ENCODE measurements at places on chromosomes 4 and X.
A peak's percentile ranks its signal among the peaks of the same experiment; 100 is the strongest.

DNA sequence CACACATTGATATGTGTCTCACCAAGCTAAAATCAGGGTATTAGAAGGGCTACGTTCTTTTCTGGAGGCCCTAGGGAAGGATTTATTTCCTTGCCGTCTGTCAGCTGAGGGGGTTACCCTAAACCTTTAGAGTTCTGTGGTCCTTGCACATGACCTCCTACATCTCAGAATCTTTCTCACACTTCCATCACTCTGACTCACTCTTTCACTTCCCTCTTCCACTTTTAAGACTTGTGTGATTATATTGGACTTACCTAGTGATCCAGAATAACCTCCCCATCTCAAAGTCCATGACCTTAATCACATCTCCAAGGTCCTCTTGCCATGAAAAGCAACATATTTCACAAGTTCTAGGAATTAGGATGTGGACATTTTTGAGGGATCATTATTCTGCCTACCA, 53.6 kb upstream of the FUNDC1 start:
- DNase-seq, result no peak

GRCh38 chrX:78024349-78025059, 55.1 kb upstream of the PGAM4 start:
- DNase-seq, result peak; percentile 28

DNA sequence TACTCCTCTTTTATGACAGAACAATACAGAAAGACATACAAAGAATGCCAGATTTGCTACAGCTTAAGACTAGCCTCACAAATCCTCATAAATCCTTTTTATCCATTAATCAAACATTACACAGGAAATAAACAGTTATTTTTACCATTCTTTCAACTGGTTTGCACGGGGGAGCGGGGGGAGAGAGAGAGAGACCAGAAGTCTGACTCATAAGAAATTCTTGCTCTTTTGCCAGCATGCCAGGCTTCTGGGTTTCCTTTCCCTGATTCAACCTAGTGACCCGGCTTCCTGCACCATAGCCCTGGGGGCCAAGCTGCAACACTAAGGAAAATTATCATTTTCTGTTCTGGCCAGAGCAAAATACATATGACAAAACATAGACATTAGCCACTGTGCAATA, 6.8 kb upstream of the RRAGB start:
- DNase-seq, result no peak

DNA sequence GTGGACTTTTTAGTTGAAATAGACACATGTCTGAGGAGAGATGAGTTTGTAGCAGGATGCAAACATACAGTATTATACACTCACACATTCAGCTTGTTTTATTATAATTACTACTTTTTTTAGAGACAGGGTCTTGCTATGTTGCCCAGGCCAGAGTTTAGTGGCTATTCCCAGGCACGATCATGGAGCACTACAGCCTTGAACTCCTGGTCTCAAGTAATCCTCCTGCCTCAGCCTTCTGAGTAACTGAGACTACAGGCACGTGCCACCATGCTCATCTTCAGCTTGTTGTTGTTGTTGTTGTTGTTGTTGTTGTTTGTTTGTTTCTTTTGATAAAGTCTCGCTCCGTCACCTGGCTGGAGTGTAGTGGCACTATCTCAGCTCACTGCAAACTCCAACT, 94.7 kb upstream of the ACSL4 start:
- DNase-seq, result no peak

DNA sequence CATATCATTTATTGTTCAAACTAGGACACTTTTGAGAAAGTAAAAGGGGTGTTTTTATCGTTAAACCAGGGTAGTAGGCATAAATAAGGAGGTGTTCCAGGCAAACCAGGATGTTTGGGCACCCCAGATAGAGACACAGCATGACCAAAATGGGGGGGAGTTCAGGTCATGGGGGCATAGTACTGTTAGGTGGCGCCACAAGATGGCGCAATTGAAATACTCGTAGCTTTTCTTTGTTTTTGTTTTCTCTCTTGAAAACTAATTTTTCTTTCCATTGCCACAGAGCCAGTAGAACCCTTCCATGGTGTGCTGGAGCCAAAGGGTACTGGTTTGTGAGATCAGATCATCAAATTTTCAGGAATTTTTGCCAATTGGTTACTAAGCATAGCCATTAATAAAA, 283.4 kb downstream of the BCOR start:
- no peak for DNase-seq

DNA sequence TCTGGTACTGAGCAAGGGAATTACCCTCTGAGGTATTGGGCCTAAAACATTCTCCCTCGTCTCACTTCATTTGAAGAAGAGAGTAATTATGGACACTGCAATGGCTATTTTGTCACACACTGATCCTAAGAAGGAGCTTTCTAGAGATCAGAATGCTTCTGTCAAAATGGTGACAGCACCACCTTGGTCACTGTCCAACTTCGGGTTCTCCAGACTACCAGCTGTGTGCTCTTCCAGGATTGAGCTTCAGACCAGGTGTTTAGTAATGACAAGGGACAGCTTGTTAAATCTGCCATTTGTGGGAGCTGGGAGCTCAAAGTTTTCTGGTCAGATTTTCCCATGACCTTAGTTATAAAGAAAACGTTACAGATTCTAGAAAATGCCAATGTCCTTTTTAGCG, 105.4 kb downstream of the POLA1 start:
- DNase-seq, result no peak

DNA sequence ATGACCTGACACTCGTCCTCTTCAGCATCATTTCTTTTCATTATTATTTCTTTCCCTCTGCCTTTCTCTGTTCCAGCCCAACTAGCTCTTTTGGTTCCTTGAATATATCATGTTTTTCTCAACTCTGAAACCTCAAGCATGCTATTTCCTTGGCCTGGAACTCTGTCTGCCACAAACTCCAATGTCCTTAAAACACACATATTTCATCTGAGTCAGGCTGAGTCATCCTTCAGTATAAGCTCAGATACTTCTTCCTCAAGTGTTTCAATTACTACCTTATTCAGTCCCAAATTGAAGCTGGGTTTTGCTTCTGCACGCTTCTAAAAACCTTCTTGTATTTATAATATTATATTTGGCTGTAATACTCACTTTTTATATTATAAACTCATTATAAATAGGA, 424.2 kb downstream of the PDGFC start:
- DNase-seq, result no peak

Data from NCI-H146 (cell line).